SK-N-SH (cell line): ENCODE measurements at places on chromosomes 3 and 15. TPM values are rescaled to one million over a fixed set of nuclear protein-coding genes. Genes with fewer than 3 reads are reported as not detected.

CTXN2 gene
- polyA plus RNA-seq: 0.02 and 0.05 TPM in 2 replicates

ANKUB1 gene
- not detected in 2 replicates for polyA plus RNA-seq

RLBP1 gene
- polyA plus RNA-seq: not detected in 2 replicates

HRG gene
- not detected in 2 replicates for polyA plus RNA-seq

CD80 gene
- polyA plus RNA-seq: not detected in 2 replicates

HAPLN3 gene
- 8.3 and 9.7 TPM in 2 replicates for polyA plus RNA-seq

AGBL1 gene
- polyA plus RNA-seq: not detected in 2 replicates

KIAA1143 gene
- 5.6 and 7.8 TPM in 2 replicates for polyA plus RNA-seq

CHRD gene
- polyA plus RNA-seq: 0.57 and 0.95 TPM in 2 replicates

SPG21 gene
- 56.5 and 57.1 TPM in 2 replicates for polyA plus RNA-seq

CCDC174 gene
- polyA plus RNA-seq: 6.6 and 8.5 TPM in 2 replicates

TMEM108 gene
- polyA plus RNA-seq: 5.7 and 8.6 TPM in 2 replicates

TM4SF18 gene
- polyA plus RNA-seq: 0.30 and 0.32 TPM in 2 replicates

TGM4 gene
- polyA plus RNA-seq: 0.12 and 0.13 TPM in 2 replicates

NANOGP8 gene
- not detected in 2 replicates for polyA plus RNA-seq

NDN gene
- 23.3 and 31.6 TPM in 2 replicates for polyA plus RNA-seq

MAP2K1 gene
- polyA plus RNA-seq: 21.8 and 25.5 TPM in 2 replicates

INKA1 gene
- polyA plus RNA-seq: 2.6 and 3.4 TPM in 2 replicates

CDCP1 gene
- polyA plus RNA-seq: 2.7 and 3.6 TPM in 2 replicates

CMC1 gene
- 21.4 and 24.1 TPM in 2 replicates for polyA plus RNA-seq

MORF4L1 gene
- polyA plus RNA-seq: 163 and 174 TPM in 2 replicates

SYNPR gene
- not detected in 2 replicates for polyA plus RNA-seq

ALDH1A2 gene
- not detected in 2 replicates for polyA plus RNA-seq

STAB1 gene
- 0.03 and 0.05 TPM in 2 replicates for polyA plus RNA-seq

MEX3B gene
- polyA plus RNA-seq: 6.2 and 9.3 TPM in 2 replicates

CA12 gene
- polyA plus RNA-seq: 39.4 and 44.3 TPM in 2 replicates

EPHB3 gene
- 2.1 and 4.2 TPM in 2 replicates for polyA plus RNA-seq
